ENCODE measurements at places on chromosomes 4 and X.
A peak's percentile ranks its signal among the peaks of the same experiment; 100 is the strongest.

DNA sequence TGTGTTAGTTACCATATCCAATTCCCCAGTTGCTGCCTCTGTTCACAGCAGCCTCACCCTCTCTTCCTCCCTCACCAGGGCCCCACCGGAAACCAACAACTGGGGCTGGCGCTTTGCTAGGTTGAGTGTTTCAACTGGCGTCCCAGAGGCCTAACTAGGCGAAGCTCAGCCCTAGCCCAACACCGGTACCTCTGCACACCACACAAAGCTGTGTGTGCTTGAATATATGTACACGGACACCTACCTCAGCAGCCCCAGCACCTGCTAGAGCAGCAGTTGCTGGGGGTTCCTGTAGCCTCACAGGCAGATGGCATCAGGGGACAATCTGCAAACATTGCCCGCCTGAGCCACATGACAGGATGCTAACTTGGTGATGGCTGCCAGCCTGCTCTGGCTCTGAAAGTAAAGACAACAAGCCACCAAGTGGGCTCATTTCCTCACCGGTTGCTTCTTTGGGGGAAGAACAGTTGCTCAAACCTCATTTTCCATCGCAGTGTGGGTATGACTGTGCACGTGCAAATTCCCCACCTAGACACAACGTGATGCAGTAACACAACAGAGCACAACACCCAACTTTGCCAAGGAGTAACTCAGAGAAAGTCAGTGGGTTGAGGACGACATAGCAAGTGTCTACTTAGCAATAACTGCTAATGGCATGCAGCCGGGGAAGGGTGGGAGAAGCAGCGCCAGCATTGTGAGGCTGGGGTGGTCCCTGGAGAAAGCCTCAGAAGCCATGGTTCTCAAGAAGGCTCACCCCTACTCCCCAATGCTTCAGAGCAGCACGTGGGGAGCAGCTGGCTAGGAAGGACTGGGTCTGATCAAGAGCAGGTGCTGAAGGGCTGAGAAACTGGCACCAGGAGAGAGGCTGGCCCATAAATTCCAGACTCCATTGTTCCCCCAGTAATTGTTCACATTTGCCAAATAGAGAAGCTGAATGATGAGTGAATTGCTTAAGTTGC lies 139.5 kb downstream of the SH3KBP1 start:
- no peak for DNase-seq

- no peak for DNase-seq
These were observed 54.1 kb downstream of the SHROOM3 start for GRCh38 chr4:76488888-76489685.

DNA sequence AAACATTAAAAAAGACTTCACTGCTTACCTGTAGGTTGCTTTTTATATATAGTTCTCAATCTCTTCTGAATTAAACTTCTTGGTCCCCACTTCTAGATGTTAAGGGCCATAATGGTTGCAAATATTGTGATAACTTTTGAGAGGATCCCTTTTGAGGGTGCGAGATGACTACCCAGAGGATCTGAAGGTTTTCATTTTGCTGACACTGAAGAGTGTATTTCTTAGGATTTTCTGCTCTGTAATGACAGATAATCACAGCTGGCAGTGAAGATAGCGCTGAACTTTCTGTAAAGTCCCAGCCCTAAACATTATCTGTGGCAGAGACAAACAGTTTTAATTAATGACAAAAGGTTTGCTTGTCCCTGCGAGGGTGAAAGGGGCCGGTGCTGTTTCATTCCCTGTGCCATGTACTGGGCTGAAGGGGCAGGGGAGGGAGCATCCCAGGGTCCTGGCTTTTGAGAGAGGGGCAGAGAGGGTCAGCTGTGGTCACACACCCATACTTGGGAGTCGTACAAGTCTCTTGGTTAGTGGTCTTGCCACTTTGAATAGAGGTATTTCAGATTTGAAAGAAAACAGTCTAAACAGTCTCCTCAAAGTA lies 22.2 kb downstream of the CLCN4 start:
- DNase-seq: no peak

DNA sequence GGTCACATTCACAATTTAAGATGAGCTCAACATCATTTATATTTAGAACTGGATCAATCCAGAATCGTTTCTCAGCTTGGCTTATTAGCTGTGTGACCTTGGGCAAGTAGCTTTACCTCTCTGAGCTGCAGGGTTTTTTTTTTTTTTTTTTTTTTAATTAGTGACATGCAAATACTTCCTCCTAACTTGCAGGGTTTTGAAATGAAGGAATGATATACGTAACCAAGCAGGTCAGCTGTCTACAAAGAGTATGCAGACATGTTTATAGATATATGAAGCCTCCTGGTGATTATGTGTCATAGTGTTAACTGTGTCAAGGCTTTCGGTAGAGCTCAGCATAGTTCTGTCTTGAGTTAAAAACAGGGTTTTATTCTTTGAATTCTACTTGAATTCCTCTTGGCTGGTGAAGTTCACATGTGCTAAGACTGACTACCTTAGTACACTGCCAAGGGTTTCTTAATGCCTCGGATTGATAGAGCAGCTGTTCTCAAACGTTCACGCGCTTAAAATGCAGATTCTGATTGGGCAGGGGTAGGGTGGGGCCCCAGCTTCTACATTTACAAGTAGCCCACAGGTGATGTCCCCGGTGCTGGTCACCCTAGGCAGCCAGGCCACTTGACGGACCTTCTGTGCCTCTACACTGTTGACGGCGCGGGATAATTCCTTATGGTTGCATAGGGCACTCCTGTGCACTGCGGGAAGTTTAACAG lies 654 bp upstream of the STS start:
- no peak for DNase-seq

DNA sequence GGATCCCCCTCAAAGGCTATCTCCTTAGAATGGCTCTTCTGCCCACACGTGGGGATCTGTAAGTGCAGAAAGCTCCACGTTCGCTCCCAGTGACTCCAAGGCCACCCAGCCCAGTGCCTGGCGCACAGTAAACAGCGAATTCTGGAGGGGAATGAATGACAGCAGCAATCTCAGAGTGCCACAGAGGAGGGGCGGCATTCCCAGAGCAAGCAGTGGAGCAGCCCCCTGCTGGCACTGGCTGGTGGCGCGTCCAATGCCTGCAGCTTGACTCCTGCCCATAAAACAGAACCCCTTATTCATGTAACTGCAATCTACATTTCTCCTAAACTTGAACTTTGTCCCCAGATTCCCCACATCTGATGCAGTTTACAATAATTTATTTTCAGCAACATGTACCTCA lies 6.9 kb upstream of the HELT start:
- no peak for DNase-seq

- no peak for DNase-seq
These were observed 327.9 kb upstream of the PITX2 start for GRCh38 chr4:110950731-110951130.

GRCh38 chr4:40462326-40462725 lies 127.2 kb downstream of the CHRNA9 start:
- no peak for DNase-seq

DNA sequence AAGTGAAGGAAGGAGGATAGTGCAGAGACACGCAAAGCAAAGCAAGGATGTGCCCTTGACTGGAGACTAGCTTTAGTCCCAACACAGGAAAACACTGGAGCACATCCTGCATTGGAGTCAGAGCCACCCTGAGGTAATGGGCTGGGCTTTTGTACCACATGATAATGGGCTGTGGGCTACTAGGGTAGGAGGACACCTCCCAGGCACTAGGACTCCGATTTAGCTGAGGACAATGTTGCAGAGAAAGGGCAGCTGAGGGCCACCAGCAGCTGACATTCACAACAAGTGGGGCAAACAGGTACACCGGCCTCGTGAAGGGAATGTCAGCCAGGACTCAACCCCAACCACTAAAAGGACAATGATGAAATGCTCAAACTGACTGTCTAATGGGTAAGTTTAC lies 10.2 kb downstream of the SDAD1 start:
- DNase-seq: no peak

DNA sequence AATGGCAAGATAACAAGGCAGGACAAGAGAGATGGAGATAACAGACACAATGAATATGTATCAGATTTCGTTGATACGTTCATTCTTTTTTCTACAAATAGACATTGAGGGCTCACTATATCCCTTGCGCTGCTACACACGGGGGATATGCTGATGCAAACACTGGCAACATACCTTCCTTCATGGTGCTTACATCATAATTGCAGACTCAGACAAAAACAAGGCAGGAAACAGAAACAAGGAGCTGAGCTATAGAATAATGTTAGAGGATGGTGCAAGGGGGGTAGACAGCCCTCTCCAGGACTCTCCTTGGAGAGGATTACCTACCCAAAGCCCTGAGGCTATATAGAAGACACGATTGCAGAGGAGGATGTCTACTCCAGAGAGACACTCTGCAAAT lies 1069.5 kb downstream of the DMD start:
- no peak for DNase-seq

DNA sequence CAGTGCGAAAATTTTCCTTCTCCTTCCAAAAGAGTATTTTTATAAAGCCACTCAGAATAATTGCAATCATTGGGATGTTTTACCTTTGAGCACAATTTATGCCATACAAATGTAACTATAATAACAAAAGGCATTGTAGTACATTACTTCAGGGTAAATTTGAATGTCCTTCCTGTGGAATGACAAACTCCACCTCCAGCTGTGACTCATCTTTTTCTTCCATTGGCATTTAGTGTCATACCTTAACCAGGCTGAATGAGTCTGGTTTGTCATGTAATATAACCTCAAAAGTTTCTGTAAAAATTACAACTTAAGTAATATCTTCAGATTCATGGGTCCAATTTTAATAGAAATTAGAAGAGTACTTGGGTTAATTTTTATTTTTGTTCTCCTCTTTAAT lies 93.3 kb downstream of the TMEM47 start:
- DNase-seq: no peak

- DNase-seq: peak; percentile 3
These were observed 721 bp upstream of the MAOA start for GRCh38 chrX:43655151-43656004.

DNA sequence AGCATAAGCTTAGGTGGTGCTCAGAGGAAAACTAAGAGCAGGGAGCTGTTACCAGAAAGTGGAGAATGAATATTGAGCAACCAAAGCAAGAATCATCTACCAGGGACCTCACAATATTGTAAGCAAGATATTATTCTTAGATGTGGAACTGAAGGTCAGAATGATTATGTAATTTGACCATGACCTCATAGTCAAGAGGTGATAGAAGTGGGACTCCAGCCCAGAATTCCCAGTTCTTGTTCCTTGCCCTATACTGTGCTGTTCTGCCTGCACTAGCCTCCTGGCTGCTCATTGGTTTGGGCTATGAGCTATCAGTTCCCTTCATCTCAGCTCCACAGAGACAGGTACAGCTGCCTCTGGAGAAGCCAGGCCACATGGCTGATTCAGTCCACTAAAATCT lies 229.4 kb downstream of the LDB2 start:
- no peak for DNase-seq

GRCh38 chr4:111115881-111116280 lies 493.0 kb upstream of the PITX2 start:
- DNase-seq: no peak

DNA sequence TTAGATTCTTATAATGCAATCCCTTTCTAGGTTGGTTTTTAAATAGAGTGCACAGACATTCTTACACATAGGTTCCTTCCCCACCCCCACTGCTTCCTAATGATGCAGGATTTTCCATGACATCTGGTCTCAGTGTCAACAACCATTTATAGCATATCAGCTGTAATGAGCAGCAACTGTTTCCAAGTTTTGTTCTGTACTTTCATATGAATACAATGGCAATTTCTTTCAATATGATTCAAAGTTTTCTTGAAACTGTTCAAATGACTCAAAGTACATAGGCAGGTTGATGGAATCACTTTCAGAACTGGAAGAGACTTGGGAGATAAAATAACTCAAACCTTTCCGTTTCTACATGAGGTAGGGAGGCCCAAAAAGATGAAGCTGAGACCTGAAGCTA lies 220.7 kb downstream of the CAMK2D start:
- no peak for DNase-seq

- no peak for DNase-seq
These were observed 2440.0 kb downstream of the PCDH7 start for GRCh38 chr4:33160126-33160525.

DNA sequence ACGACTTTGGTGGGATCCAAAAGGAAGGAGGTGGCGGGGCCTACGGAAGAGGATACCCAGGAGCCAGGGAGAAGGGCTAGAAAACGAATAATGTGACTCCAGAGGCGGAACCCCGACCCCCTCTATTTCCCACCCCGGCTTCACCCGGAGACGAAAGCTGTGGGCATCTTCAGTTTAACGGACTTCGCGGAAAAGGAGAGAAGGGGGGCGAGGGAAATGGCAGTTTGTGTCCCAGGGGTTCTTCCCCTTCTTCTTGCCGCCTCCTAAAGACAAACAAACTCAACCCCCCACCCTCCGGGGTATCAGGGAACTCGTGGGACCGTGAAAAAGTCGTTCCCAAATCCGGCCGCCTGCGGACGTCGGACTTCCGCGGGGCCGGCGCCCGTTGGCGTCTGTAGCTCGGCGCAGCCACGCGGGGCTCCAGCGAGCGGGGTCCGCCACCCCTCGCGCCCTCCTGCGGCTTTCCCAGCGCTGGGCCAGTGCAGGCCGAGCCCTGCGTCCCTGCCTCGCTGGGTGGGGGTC lies 3.6 kb upstream of the LEF1 start:
- no peak for DNase-seq

DNA sequence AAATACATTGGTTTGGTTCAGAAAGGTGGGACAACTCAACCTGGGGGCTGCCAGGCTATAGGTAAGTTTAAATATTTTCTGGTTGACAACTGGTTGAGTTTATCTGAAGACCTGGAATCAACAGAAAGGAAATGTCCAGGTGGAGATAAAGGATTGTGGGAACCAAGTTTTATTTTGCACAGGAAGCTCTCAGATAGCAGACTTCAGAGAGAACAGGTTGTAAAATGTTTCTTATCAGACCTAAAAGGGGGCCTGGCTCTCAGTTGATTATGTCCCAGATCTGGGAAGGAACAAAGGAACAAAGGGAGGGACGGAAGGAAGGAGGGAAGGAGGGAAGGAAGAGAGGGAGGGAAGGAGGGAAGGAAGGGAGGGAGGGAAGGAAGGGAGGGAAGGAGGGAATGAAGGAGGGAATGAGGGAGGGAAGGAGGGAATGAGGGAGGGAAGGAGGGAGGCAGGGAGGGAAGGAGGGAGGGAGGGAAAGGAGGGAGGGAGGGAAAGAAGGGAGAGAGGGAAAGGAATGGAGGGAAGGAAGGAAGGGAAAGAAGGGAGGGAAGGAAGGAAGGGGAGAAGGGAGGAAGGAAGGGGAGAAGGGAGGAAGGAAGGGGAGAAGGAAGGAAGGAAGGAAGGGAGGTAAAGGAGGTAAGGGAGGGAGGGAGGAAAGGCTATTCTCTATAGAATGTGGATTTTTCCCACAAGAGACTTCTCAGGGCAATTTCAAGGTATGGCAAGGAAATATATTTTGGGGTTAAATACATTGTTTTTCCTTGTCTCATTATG lies 186.7 kb downstream of the DHRSX start:
- DNase-seq: no peak

GRCh38 chr4:48651914-48652313 lies 128.2 kb downstream of the FRYL start:
- no peak for DNase-seq

- no peak for DNase-seq
These were observed 56.8 kb downstream of the SMIM20 start for GRCh38 chr4:25970691-25971432.

- no peak for DNase-seq
These were observed 107.5 kb downstream of the GUCY2F start for GRCh38 chrX:109374262-109374960.

Data from cerebellum (tissue), 4 donors.